ENCODE measurements at places on chromosomes 1 and 21.

- no peak for DNase-seq
Observed at GRCh38 chr1:9746211-9746610, 77.6 kb downstream of the CLSTN1 start.

GRCh38 chr21:44991538-44992483 lies 52.0 kb downstream of the SLX9 start:
- DNase-seq, result no peak

DNA sequence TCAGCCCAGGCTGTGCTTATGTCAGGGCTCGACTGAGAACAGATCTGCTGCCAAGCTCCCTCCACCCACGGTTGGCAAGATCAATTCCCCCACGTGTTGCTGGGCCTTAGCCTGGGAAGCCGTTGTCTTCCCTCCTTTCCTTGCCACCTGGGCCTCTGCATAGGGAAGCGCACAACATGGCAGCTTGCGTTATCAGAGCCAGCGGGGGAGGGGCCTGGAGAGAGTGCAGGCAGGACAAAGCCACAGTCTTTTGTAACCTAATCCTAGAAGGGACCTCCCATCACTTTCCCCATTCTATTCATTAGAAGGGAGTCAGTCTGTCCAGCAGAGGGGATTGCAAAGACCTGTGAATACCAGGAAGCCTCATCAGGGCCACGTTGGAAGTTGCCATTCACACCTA lies 17.0 kb upstream of the IGSF21 start:
- DNase-seq, result no peak

GRCh38 chr21:44995343-44995941 lies 55.6 kb downstream of the SLX9 start:
- DNase-seq, result no peak

DNA sequence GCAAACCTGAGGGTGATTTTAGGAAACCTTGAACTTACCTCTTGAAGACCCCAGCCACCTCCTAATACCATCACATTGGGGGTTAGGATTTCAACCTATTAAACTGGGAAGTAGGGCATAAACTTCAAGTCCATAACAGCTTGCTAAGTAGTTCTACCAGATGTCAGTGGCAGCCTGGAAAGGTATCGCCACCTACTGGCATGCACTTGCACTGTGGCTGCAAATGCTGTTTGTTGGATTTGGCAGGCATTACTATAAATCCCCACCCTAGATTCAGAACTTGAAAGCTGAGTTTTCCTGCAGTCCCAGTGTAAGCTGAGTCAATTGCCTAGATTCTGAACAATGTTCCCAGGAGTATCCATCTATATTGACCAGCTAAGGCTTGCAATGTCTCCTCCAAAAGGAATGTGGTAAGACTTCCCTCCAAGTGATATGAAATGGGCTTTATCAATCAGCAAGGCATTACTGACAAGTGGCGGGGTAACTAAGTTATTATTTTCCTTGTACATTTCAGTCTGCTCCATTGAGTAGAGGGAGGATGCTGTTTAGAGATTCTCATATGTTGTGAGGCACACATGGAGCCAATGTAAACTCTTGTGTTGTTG lies 474.5 kb downstream of the PTPRC start:
- no peak for DNase-seq

- no peak for DNase-seq
Observed at GRCh38 chr1:244022311-244022710, 28.8 kb upstream of the ZBTB18 start.

DNA sequence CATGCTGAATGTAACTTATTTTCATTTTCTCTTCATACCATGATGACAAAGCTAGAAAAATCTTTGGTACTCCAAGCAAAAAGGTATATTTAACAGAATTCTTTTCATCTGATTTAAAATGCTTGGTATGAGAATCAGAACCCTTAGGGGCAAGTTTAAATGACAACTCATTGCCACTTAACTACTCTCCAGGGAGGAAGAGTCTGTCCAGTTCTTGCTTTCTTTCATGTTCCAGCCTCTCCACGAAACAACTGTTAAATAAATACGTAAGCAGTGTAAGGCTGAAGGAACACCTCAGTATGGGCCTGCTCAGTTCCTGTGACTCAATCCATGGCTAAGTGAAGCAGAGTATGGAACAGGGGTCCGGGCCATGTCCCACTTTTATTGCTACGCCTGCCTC lies 1.6 kb downstream of the LCE2A start:
- no peak for DNase-seq

DNA sequence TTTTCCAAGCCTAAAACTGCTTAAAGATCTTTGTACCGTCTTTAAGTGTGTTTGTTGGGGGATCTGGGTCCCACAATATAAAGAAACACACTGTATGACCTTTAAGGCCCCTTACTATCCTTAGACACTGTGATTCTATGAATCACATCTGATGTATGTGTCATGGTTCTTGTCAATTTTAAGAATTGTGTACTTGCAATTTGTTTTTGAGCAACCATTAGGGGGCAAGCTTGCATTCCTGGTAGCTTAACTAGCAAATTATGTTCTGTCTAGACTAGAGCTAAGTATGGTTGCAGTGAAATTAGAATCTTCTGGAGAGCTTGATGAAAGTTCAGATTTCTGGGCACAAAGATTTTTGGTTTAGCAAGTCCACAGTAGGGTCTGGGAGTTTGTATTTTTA lies 219.5 kb downstream of the TPR start:
- peak; percentile 34 for DNase-seq

DNA sequence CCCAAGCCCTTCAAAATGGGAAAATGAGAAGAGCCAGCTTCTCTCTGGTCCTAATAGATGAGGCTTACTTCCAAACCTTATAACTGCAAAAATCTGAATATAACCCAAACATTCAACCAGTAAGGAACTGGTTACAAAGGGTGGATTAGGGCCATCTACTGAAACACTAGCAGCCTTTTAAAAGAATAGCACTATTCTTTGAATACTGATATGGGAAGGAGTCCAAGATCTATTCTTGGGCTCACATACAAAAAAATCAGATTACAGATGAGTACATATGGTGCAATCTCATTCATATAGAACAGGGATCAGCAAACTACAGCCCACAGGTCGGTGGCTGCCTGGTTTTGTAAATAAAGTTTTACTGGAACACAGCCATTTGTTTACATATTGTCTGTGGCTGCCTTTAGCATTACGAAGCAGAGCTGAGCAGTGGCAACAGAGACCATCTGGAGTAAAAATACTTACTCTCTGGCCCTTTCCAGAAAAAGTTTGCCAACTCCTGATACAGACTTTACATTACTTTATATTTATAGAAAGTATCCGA lies 167.7 kb downstream of the ZSCAN20 start:
- no peak for DNase-seq

DNA sequence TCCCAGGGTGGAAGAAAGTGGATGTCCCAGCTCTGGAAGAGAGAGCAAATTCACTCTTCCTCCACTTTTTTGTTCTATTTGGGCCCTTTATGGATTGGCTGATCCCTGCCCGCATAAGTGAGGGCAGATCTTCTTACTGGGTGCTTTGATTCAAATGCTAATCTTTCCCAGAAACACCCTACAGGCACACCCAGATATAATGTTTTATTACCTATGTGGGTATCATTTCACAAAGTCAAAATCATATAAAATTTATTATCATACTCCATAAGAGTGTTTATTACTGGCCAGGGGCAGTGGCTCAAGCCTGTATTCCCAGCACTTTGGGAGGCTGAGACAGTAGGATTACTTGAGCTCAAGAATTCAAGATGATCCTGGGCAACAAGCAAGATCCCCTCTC lies 16.9 kb upstream of the PLA2G4A start:
- DNase-seq, result no peak

- DNase-seq, result no peak
Observed at GRCh38 chr21:46130831-46131587, 24.4 kb downstream of the FTCD start.

- DNase-seq, result no peak
Observed at GRCh38 chr1:209723756-209724693, 19.4 kb downstream of the HSD11B1 start.

- no peak for DNase-seq
Observed at GRCh38 chr1:17053086-17053684, 647 bp downstream of the SDHB start.

GRCh38 chr21:31684918-31685317 lies 25.4 kb downstream of the SOD1 start:
- no peak for DNase-seq

DNA sequence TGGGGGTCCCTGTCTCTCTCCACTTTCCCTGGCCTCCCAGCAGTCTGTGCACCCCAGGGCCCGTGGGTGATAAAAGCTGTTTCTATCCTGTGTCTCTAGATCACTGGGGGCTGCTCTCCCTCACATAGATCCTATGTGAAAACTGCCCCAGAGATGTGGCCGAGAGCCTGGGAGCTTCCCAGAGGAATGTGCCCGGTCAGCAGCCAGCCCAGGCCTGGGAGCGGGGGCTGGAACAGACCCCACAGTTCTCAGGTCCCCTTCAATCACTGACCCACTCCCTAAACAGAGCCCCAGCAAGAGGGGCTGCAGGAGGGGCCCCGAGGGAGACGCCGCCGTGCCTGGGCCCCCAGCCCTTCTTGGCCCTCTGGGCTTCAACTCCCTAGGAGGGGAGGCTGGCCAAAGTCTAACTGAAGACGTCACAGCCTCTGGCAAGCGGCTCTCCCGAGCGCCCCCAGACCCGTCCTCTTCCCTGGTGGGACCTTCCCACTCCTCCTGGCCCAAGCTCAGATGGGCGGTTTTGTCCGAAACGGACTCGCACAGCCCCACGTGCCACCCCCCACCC lies 403 bp downstream of the MXRA8 start:
- DNase-seq, result no peak

DNA sequence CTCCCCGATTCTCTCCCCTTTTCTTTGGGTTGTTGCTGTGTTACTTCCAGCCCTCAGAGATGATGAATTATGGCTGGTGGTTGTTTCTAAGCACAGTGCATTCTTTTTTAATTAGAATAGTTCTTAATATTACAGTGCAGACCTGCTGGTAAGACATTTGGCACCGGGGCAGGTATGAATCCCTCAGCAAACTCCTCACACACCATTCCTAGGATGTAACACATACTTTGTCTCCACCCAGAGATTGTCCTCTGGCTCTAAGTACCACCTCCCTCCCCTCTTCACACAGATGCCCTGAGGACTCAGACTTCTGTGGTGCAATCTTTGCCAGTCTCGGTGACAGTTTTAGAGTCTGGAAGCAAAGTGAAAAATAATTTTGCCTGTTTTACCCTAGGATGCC lies 143.1 kb downstream of the HLX start:
- no peak for DNase-seq

DNA sequence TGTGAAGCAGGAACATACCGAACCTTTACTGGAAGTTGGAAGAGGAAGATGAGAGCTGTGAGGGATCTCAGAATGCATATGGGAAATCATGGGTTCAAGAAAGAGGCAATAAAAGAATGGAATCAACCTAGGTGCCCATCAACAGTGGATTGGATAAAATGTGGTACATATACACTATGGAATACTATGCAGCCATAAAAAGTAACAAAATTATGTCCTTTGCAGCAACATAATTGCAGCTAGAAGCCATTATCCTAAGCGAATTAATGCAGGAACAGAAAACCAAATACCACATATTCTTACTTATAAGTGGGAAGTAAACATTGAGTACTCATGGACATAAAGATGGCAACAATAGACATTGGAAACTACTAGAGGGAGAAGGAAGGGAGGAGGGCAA lies 40.4 kb downstream of the NIBAN1 start:
- DNase-seq, result no peak

GRCh38 chr21:45745256-45745655 lies 101.7 kb downstream of the PCBP3 start:
- no peak for DNase-seq

DNA sequence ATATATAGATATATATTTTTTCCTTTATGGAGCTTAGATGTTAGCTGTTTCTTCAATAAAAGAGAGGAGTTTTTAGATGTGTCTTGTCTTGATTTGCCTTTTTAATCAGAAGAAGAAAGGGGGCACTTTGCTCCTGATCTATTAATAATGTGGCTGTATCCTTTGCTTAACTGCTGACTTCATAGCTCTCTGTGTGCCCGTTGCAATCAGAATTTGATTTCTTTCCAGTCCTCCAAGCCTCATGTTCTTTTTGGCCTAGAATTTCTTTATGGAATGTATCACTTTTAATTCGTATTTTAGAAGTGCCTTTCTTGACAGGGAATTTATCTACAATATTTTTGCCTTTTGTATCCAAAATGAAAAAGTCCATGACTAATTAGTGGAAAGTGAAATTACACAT lies 85.3 kb downstream of the C1orf21 start:
- DNase-seq, result no peak

GRCh38 chr1:175072099-175072951 lies 4.7 kb downstream of the TNN start:
- no peak for DNase-seq

- DNase-seq, result peak; percentile 26
Observed at GRCh38 chr1:7300893-7301663, 470.0 kb upstream of the VAMP3 start.

DNA sequence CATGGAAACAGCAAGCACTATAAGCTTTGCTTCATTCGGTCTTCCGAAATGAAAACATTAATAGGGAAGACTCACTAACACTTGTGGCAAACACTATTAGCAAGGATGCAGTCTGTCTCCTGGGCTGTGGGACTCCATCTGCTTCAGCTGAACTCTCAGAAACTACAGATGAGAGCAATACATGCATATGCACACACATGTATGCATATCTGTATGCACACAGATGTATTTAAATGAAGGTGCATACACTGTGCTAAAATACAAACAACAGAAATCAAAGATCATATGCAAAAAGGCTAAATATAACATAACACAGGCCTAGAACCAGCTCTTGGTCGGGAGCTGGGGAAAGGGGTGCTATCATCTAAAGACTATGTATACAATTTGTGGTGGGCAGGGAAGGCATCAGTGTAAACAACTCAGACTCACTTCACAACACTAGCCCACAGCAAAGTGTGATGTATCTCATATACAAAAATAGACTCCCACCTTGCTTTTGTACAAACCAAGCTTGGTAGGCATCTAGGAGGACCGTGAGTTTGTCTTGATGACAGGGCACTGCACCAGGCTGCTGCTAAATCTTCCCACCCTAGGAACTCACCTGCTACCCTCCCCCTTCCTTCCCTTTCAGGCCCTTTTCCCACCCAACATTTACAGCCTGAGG lies 32.8 kb downstream of the CDC7 start:
- DNase-seq, result no peak

- DNase-seq, result no peak
Observed at GRCh38 chr1:167665469-167665868, 35.4 kb downstream of the RCSD1 start.

GRCh38 chr1:111786669-111787207 lies 31.0 kb downstream of the DDX20 start:
- no peak for DNase-seq

- DNase-seq, result no peak
Observed at GRCh38 chr1:66327588-66327987, 206.4 kb upstream of the SGIP1 start.

- no peak for DNase-seq
Observed at GRCh38 chr21:44529503-44530125, 10.4 kb downstream of the KRTAP10-1 start.

GRCh38 chr1:110525249-110525595 lies 6.2 kb upstream of the KCNA10 start:
- DNase-seq, result no peak

DNA sequence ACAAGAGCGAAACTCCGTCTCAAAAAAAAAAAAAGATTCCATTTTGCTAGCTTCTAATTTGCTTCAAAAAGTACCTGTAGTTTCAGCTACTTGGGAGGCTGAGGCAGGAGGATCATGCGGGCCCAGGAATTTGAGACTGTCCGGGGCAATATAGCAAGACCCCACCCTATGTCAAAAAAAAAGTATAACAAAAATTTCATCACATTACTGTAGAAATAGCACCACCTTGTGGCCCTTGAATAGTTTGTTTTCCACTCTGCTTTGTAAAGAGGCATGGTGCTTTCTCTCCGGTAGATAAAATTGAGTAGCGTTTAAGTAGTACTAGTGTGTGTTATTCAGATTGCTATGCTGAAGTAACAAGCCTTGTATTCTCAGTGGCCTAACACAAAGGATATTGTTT lies 18.2 kb upstream of the MSTO1 start:
- DNase-seq, result peak; percentile 11

All from SW 1271 (cell line).